ENCODE measurements at places on chromosomes 7 and 10.
A peak's percentile ranks its signal among the peaks of the same experiment; 100 is the strongest.

- no peak for DNase-seq
These were observed 180.9 kb downstream of the ANK3 start for GRCh38 chr10:60208676-60209269.

GRCh38 chr10:89470628-89471027, 56.3 kb downstream of the IFIT5 start:
- no peak for DNase-seq

DNA sequence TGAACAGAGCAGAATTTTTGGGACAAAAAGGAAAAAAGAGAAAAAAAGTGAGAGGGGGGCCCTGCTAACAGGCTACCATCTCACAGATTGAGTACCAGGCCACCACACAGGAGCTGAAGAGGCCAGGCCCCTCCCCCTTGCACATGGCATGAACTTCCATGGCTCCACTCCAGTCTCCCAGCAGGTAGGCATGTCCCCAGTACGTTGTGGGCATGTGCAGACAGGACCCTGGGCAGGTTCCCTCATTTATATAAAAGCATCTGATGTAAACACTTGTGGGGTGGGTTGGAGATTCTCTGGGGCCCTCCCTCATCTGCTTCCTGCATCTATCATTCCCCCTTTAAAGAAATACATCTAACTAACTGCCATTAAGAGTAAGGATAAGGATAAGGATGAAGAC, 45.0 kb upstream of the AKR1C1 start:
- no peak for DNase-seq

DNA sequence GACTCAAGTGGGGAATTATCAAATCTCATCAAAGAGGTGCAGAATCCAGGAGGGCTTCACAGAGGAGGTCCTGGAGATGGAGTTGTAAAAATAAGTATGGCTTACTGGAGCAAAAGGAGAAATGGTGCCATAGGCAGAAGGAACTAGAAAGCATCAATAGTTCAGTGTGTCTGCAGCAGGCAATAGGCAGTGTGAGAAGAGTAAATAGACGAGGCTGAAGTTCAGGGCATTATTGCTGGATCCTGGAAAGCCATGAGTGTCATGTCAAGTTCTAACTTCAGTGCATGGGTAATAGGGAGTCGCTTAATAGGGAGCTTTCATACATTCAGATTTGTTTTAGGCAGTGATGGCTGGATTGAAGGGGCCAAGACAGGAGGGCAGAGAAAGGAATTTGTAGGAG, 39.3 kb downstream of the CYP26A1 start:
- DNase-seq: no peak

GRCh38 chr7:1106793-1107421, 19.0 kb downstream of the GPER1 start:
- no peak for DNase-seq

DNA sequence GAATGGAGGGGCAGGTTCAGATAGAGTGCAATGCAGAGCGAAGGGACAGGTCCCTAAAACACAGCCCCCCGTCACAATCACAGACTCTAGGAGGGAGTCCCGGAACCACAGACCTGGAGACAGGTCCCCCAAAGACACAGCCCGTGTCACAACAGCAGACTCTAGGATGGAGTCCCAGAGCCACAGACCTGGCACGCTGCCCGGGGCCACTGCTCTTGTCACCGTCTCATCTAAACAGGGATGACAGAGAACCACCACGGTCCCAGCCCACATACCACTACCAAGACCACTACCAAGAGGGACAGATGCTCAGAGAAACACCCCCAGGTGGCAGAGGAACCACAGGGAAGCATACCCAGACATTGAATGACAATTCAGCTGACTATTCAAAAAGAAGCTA, 183.9 kb downstream of the TCERG1L start:
- no peak for DNase-seq

- no peak for DNase-seq
These were observed 25.1 kb upstream of the PDIA4 start for GRCh38 chr7:149053384-149053783.

- DNase-seq: no peak
These were observed 28.1 kb upstream of the PTN start for GRCh38 chr7:137371616-137372015.

DNA sequence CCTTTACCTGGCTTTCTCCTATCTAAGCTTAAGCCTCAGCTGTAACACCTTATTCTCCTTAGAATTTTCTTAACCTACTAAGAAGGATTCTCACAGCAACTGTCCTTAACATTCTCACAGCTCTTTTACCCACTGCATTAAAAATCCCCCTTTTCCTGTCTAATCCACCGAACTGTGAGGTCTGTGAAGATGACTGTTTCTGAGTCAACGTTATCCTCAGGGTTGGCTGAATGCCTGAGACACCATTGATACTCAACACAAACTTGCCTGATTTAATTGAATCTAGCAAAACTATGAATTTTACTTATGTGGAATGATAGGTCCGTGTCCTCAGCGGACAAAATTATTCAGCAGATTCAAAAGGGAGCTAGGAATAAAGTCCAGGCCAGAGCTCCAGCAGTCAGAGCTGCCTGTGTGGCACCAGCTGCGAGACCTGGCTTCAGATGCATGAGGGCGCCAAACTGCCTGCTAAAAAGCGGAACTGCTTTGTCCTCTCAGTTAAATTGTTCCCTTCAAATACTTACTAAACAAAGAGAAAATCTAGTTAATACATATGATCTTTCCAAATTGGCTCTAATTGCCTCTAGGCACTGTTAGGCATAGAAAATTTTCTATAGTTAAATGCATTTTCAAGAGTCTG, 33.4 kb upstream of the VWDE start:
- DNase-seq: peak; percentile 93

DNA sequence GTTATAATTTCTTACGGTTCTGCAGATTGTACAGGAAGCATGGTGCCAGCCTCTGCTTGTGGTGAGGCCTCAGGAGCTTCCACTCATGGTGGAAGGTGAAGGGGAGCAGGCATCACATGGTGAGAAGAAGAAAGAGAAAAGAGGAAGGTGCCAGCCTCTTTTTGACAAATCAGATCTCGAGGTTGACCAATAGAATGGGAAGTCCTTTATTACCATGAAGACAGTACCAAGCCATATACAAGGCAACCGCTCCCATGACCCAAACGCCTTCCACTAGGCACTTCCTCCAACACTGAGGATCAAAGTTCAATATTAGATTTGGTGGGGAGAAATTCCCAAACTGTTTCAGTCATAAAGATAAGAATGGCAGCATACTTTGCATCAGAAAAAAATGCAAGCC, 502.8 kb downstream of the GLRX3 start:
- DNase-seq: no peak

- DNase-seq: no peak
These were observed 10.3 kb upstream of the RASSF4 start for GRCh38 chr10:44949127-44949802.

GRCh38 chr10:47223236-47223635, 76.8 kb upstream of the GDF10 start:
- no peak for DNase-seq

DNA sequence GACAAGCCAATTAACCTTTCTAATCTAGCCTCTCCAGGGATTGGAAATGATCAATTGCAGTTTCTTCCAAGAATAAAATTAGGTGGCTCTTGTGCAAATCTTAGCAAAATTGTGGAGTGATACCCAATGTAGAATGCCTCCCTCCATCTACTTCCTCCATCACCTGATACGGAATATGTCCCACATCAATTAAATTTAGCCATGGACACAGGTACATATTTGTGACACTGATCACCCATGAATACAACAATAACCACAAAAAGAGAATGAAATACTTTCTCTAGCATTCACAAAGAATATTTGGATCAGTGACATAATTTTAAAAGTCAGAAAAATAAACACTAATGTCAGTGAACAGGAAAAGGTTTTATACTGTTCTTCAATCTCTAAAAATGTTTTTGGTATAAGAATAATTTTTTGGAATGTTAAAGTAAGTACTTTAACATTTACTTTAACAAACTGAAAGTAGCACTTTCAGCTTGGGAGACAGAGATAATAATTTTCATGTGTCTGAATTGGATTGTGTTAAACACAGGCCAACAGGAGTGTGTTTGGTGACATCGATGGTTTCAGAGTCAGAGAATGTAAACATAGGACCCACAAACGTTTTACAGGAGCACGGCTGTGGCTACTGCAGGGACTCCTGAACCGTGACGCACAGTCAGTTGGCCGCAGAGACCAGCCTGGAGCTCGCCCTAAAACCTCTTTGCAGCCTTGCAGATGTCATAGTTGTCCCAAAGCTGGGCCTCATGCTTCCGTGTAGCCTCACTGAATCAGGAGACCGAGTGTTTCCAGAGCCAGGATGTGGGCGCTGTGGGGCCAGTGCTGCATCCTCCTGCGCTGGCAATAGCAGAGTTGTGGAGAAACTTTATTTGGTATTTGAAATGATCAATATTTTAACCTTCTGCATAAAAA, 7.2 kb downstream of the RBM20 start:
- no peak for DNase-seq

DNA sequence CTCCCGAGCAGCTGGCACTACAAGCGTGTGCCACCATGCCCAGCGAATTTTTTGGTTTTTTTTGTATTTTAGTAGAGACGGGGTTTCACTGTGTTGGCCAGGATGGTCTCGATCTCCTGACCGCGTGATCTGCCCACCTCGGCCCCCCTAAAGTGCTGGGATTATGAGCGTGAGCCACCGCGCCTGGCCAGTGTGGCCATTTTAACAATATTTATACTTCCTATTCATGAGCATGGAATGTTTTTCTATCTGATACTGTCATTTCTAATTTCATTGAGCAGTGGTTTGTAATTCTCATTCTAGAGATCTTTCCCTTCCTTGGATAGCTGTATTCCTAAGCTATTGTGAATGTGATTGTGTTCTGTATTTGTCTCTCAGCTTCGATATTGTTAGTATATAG, 96.2 kb downstream of the GLCCI1 start:
- DNase-seq: no peak

GRCh38 chr7:138502023-138502767, 42.1 kb downstream of the TRIM24 start:
- DNase-seq: no peak

DNA sequence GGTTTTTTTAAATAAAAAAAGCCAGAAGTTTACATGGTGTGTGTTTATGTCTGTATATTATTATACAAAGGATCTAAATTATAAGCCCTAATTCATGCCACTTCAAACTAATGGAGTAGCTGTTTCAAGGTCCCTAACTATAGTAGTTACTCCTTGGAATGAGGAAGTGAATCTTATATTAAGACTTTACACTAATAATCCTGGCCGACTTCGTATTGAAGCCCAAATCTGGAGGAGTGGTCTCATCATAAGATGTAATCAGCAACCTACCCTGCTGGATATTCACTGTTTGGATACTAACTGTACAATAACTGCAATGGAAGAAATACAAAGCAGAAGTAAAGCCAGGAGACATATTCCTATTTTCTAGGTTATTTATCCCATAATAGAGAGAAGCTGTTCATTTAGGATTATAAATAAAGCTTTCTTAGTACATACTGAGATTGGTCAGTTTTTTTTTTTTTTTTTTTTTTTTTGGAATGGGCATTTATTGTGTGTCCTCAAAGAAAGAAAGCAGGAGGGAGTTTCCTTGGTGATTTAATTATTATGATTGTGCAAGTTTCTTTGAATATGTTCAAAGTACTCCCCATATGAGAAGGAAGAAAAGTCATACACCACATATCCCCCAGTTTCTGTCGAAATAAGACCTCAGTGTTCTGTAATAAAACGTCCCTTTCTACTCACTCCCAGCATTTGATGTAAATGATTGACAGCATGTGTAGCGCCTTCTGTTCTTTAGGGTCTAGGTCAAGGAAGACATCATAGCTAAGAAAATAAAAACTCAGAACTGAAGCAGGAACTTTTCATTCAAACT, 397.8 kb downstream of the EXOC4 start:
- DNase-seq: no peak

- no peak for DNase-seq
These were observed 10.5 kb downstream of the SKAP2 start for GRCh38 chr7:26853788-26854393.

GRCh38 chr7:144090667-144091066, 4.6 kb downstream of the OR2A12 start:
- no peak for DNase-seq

GRCh38 chr7:130353196-130353595, 8.6 kb downstream of the CPA5 start:
- DNase-seq: no peak

DNA sequence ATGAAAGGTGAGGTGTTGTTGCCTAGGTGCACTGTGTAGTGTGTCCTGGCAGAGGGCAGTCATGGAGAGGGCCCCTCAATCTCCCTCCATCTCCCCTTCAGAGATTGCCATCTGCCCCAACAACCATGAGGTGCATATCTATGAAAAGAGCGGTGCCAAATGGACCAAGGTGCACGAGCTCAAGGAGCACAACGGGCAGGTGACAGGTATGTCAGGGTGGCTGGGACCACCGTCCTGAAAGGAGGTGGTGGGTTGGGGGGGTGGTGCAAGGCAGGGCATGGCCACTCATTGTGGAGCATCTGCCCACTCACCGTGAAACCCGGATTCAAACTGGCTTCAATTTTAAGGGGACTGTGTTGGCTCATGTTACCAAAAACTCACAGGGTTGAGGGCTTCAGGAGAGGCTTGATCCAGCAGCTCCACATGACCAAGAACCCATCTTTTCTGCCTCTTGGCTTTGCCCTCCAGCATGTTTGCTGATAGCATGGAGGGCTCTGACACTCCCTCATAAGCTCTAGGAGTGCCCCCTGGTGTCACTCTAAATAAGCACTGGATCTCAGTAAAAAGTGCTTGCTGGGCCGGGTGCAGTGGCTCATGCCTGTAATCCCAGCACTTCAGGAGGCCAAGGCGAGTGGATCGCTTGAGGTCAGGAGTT, 12.2 kb downstream of the ARPC1B start:
- no peak for DNase-seq

GRCh38 chr10:101047961-101048892, 13.6 kb upstream of the KAZALD1 start:
- DNase-seq: peak; percentile 30

- DNase-seq: no peak
These were observed 79.6 kb downstream of the INPP5A start for GRCh38 chr10:132616996-132617736.

DNA sequence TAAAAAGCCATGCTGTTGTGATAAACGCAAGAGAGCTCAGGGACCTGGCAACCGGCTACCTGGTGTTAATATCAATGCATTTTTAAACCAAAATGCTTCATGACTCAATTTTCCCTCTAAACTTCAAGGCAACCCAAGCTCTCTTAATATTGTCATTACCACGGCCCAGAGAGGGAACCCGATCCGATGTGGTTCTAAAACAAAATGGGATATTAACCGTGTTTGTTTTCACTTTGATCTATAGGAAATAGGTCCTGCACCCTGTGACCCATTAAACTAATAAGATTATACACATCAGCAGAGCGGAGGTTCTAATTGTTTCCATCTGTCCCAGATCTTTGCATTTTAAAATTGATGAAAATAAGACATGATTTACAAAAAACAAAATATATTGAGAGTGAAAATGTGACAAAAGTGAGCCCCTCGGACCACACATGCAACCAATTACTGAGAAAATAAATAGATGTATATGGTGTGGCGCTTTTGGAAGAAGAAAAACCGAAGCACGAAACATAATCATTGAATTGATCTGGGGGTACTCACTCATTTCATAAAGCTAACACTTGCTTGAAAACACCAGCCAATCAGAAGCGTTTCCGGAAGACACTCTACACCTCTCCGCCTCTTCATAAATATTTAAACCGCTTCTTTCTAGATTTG, 290.3 kb upstream of the NFE2L3 start:
- DNase-seq: no peak

GRCh38 chr7:28180364-28181147, at the start of gene JAZF1:
TSS of gene JAZF1 (minus strand) at chr7:28180795.
- no peak for DNase-seq

GRCh38 chr10:98404571-98405359, 10.2 kb downstream of the PYROXD2 start:
- DNase-seq: no peak
